ENCODE measurements at places on chromosomes 5 and 9. TPM values are rescaled to one million over a fixed set of nuclear protein-coding genes. Genes with fewer than 3 reads are reported as not detected.

- no peak for DNase-seq
Measured at GRCh38 chr9:116002181-116002580, 151.4 kb upstream of the PAPPA start.

BTNL9 gene
- total RNA-seq: 36.7 TPM

DNA sequence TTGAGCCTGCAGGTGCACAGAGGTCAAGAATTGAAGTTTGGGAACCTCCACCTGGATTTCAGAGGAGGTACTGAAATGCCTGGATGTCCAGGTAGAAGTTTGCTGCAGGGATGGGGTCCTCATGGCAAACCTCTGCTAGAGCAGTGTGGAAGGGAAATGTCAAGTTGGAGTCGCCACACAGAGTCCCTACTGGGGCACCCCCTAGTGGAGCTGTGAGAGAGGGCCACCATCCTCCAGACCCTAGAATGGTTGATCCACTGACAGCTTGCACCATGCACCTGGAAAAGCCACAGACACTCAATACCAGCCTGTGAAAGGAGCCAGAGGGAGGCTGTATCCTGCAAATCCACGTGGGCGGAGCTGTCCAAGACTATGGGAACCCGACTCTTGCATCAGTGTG, 78.0 kb downstream of the GABRA1 start:
- peak; percentile 22 for DNase-seq

RLN1 gene
- total RNA-seq: not detected

FBXO4 gene
- 7.5 TPM for total RNA-seq

GRCh38 chr9:4935001-4935672, 49.9 kb upstream of the JAK2 start:
- no peak for DNase-seq

DNA sequence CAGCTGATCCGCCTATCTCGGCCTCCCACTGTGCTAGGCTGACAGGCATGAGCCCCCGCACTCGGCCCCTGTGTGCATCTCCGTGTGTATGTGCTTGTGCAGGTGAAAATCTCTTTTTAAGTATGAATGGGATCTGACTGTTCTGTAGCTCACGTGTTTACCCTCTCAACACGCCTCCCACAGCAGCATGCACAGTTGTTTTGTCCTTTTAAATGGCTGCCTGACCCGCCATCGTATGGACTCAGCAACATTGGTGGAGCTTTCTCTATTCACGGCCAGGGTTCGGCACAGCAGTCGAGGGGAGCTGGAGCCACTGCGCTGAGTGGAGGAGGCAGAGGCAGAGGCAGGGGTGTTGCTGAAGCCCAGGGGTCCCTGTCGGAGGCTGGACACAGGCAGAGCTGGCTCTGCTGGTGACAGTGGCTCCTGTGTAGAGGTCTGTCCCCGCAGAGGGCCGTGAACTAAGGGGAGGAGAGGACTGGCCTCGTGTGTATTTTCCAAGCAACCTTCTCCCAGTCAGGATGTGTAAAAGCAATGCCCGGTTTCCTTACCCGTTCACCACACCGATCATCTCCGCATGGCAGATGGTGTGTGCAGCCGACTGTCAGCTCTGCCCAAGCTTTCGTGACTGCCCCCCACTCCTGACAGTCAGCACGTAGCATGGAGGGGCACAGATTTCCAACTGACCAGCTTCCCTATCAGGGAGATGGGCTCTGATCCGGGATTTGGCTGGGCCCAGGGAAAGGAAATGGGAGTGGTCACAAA, 37.3 kb downstream of the MRPL36 start:
- no peak for DNase-seq

- no peak for DNase-seq
Measured at GRCh38 chr5:168123631-168124528, 167.6 kb upstream of the WWC1 start.

DNA sequence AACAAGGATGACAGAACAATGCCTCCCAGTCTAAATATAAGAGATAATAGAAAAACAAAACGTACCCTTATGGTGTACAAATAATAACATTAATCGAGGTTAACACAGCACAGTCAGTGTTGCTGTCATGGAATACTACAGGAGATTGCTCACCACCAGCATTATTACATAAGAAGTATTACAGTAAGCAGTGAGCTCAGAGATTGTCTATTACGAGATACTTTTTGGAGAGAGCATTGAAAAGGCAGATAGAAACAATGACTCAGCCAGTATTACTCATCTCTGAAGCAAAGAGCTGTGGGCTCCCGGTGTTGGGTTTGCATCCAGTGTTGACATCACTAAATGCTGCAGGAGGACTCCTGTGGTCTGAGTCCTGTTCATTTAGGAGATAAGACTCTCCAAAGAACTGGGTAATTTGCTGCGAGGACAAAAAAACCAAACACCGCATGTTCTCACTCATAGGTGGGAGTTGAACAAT, 191.9 kb upstream of the SEMA6A start:
- DNase-seq: no peak

- peak; percentile 46 for DNase-seq
Measured at GRCh38 chr9:127838375-127839078, 15.9 kb downstream of the ENG start.

DNA sequence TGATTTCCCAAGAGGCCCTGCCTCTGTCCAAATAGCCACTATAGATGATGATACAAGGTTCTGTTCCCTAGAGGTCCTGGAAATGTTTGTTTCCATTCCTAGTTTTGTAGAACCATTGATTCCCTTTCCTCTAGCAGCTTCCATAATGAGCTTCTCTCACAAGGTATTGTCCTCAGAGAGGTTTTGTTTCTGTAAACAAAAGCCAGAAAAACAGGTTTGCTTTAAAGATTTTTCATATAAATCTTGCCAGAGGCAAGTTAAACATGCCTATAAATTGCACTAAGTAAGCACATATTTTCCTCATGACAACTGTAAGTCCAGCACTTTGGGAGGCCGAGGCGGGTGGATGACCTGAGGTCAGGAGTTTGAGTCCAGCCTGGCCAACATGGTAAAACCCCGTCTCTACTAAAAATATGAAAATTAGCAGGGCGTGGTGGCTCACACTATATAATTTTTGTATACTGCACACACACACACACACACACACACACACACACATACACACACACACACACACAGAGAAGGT, 1787.7 kb downstream of the EFNA5 start:
- DNase-seq: peak; percentile 31

GRCh38 chr9:96413302-96414221, 4.6 kb downstream of the ZNF367 start:
- no peak for DNase-seq

DNA sequence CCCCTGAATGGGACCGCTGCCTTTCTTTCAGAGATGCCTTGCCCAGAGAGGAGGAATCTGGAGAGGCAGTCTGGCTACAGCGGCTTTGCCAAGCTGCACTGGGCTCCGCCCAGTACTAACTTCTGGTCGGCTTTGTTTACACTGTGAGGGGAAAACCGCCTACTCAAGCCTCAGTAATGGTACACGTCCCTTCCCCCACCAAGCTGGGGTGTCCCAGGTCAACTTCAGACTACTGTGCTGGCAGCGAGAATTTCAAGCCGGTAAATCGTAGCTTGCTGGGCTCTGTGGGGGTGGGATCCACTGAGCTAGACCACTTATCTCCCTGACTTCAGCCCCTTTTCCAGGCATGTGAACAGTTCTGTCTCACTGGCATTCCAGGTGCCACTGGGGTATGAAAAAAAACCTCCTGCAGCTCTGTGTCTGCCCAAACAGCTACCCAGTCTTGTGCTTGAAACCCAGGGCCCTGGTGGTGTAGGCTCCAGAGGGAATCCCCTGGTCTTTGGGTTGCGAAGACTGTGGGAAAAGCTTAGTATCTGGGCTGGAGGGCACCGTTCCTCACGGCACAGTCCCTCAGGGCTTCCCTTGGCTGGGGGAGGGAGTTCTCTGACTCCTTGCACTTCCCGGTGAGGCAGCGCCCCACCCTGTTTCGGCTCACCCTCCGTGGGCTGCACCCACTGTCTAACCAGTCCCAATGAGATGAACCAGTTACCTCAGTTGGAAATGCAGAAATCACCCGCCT, 171.2 kb downstream of the CWC27 start:
- peak; percentile 61 for DNase-seq

DNA sequence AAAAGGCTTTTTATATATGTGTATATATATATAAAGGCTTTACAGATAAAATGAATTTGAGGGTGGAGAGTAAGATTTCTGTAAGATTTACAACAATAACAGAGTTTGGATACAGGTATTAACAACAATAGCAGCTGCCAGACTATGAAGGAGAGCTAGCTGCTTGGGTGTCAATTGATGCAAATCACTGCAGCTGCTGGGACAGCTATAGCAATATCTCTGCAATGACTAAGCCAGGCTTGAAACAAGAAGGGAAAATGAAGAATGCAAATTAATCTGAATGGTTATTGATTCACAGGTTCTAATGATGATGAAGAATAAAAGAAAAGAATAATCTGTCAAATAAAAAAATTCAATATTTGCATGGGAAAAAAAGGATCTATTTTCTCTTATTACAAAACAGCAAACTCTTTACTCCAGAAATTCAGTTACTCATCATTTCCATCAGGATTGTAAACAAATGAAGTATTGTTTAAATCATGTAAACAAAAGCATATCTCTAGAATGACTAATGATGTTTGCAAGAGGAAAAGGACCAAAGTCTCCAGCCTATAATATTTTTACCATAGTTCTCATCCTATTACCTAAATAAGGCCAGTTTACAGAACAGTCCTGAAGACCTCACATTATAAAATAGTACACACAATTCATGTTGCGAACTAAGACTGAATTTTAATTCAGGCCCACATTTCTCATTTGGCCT, 219.0 kb downstream of the HTR1A start:
- no peak for DNase-seq

- DNase-seq: no peak
Measured at GRCh38 chr5:167561796-167562195, 729.6 kb upstream of the WWC1 start.

HRH2 gene
- not detected for total RNA-seq

CDKN2A gene
- total RNA-seq: 871 TPM

PCDHB10 gene
- not detected for total RNA-seq

SCGB3A2 gene
- not detected for total RNA-seq

GRCh38 chr9:126348911-126349550, 22.4 kb downstream of the MVB12B start:
- DNase-seq: no peak

DNA sequence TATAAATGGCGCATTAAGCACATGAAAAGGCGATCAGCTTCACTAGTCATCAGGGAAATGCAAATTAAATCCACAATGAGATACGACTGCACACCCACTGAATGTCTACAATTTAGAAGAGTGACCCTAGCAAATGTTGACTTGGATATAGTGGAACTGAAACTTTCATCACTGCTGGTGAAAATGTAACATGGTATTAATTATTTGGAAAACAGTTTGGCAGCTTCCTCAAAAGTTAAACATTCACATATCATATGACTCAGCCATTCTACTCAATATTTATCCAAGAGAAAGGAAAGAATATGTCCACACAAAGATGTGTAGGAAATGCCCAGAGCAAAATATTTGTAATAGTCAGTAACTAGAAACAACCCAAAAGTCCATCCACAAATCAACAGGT, 146.5 kb downstream of the LPAR1 start:
- DNase-seq: no peak

- no peak for DNase-seq
Measured at GRCh38 chr9:89036383-89036782, 45.1 kb downstream of the S1PR3 start.

- DNase-seq: no peak
Measured at GRCh38 chr9:130780865-130781504, 54.1 kb upstream of the ABL1 start.

- DNase-seq: no peak
Measured at GRCh38 chr5:3598207-3598606, 2.6 kb downstream of the IRX1 start.

DNA sequence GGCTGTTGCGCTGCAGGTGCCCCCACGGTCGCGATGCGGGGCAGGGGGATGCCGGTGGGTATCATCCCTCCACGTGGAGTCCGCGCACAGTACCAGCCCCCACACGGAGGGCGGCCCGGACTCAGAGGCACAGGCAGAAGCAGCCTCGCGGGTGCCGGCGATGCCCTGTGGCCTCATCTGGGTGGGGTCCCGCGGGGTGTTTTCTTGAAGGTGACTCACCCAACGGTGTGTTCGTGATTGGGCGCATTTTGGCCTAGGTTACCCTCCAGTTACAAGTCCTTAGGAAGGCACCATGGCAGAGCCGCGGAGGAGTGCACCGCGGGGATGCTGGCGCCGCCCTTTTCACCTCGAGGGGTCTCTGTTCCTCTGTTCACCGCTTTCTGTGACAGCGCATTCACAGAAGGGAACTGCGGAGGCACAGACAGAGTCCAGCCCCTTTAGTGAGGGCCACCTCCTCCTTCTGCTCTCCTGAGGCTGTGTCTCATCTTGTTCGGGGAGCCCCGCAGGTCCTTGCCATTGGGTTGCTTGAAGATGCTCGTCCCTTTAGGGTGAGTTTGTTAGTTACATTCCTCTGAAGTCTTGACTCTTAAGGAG, 21.6 kb upstream of the EXOC3 start:
- DNase-seq: no peak

DNA sequence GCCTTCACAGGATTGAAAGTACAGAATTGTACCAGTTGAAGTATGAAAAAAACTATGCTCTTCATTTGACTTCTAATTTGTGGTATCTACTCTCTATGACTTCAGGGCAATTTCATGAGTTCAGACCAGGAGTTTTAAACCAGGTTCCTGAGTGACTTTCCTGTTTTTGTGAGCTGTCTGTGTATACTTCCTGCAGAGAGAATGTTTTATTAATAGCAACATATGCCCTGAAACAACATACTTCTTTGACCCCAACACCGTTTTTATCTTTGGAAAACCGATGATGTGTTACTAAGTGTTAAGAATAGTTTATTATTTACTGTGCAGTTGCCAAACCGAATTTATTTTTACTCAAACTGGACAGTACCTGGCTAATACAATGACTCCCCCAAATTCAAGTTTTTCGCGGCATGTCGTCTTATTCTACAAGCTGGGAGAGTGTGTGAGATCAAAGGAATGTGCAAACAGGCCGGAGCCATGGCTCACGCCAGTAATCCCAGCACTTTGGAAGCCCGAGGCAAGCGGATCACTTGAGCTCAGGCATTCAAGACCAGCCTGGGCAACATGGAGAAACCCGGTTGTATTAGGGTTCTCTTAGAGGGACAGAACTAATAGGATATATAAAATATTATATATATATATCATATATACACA, 58.7 kb upstream of the ERBIN start:
- no peak for DNase-seq

DNA sequence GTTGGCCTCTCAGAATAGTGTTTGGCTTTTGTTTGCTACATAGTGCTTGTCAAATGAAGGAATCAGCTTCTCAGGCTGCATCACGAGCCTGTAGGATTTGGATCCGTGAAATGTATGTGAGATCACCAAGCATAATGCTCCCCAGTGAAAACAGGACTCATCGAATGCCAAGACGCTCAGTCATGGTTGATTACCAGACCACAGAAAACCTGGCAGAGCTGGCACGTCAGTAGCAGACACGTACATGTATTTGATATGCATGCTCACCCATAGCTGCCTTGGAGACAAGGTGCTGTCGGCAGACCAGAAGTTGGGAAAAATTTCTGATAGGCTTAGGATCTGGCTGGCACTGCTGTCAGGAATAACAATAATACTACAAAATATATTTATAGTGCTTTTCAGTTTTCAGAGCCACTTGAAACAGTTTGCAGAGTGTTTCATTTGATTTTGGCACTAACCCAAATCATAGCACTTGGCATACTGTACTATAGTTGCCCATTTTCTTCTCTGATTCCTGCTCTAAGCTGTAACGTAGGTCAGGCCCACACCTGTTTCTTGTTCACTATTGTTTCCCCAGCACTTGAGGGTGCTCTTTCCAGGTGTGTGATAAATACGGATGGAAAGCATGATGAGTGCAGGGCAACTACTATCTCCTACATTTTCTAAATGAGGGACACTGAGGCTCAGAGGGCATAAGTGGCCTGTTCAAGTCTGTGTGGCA, 226.1 kb downstream of the NR3C1 start:
- no peak for DNase-seq

Measured in HT-29 (cell line).